ENCODE measurements at places on chromosomes 5 and 9.

DNA sequence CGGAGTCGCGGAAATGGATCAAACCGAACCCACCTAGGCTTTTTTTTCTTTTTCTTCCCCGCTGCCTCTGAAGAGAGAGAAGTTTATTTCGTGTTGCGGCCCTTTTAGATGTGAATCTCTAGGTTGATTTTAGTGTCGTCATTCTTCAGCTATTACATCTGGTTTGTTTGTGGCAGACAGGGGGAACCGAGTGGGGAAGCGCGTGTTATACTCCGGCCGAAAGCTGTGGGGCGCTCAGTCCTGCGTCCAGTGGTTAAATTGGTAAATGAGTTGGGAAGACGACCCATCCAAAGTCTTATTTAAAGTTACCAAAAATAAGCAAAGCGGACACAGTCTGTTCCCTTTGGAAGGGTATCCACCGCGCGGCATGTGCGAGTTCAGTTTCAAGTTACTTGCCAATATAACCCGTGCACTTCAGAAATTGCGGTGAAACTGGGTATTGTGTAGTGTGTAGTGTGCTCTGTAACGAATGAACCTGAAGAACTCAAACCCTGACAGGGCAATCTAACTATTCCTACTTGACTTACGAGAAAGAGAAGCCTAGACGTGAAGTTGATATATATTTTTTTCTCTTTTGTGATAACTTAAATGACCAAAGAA lies 1.3 kb downstream of the MAN2A1 start:
- peak; percentile 24 for DNase-seq

DNA sequence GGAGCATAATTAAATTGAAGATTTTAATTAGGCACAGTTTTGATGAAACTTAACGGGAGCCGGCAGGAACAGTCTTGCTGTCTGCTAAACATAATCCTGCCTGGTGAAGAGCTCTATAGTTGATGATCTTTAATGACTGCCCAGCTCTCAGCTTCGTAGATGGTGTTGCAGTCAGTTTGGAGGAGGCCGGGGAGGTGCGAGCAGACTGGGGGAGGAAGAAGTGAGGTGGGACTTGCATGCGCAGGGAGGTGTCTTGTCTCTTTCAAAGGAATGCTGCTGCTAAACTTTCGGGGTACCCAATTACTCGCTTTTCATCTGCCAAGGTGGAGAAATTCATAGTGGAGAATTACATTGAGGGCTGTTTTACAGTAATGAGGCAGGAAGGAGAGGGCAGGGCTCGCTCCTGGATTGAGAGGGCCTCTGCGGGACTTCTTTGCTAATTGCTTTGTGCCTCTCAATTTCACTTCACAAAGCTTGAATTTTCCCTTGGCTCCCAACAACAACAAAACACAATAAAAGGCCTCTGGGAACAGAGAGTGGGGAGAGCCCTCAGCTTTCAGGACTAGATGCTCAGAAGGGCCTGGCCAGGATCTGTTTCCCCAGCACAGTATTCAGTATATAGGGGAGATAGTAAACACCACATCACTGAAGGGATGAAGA lies 257.9 kb upstream of the ADRA1B start:
- no peak for DNase-seq

- DNase-seq, result no peak
These were observed 29.2 kb downstream of the CSNK1A1 start for GRCh38 chr5:149521739-149522685.

DNA sequence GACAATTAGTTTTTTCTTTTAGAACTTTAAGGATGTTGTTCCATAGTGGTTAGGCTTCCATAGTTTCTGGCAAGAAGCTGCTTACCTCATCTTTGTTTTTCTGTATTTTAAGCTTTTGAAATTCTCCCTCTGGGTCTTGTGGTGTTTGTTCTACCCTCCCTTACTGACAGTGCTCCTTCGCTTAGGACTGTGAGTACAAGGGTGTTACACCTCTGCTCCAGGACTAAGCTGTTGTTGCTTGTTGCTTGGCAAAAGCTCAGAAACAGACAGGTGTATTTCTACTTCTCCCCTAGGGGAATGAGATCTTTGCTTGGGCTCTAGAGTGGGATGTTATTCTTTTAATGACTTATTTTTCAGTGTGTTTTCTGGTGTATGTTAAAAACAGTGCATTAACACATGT lies 225.2 kb downstream of the WDR70 start:
- DNase-seq, result no peak

GRCh38 chr5:80805038-80805437 lies 150.3 kb upstream of the DHFR start:
- no peak for DNase-seq

DNA sequence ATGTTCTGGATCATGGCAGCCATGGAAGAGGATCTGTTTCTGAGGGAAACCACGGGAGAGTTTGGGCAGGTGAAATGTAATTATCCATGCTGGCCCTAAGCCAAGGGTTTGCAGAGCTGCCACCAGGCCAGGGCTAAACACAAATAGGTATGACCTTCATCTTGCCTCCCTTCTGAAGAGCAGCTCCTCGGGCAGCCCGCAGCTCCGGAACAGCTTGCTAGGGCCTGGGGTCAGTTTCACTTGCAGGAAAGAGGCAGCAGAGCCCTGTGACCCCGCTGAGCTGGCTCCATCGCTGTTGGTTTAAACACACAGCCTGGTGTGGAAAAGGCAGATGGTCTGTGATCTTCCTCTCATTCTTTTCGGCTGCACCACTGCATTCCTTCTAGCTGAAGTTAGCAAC lies 141.4 kb downstream of the TMEM38B start:
- DNase-seq, result no peak

DNA sequence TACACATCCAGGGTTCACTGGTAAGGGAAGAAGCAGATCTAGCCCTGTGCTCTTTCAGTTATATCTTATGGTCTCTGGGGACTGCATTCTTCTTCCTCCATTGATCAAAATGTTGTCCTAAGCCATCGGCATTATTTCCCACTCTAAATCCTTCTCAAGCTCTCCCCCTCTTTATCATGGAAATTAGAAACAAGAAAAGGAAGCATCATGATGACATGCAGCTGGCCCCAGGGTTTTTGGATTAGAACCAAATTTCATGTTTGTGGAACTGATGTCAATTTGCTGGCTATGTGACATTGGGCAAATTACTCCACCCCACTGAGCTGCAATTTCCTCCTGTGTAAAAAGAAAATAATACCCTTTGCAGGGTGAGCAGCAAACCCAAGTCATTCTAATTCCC lies 39.5 kb downstream of the MFAP3 start:
- DNase-seq, result no peak

- no peak for DNase-seq
These were observed 285.2 kb downstream of the SMARCA2 start for GRCh38 chr9:2300325-2300724.

- no peak for DNase-seq
These were observed 44.3 kb upstream of the HSPB3 start for GRCh38 chr5:54411176-54411575.

- no peak for DNase-seq
These were observed 84.3 kb downstream of the RAI14 start for GRCh38 chr5:34740389-34740806.

DNA sequence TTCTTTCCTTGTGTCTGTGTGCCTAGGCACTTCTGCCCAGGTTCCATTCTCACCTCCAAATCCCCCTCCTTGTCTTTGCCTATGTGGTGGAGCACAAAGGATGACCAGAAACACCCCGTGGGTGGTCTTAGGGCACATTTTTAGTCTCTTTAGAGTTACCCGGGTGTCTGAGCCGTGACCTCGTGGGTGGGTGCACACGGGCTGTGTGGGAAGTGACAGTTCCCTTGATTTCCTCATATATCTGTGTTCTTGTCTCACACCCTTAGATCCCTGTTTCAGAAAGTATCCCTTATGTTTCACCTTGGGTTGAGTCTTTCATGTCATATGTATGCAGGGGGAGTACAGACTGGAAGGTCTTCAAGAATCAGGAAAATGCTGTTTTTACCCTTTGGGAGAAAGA lies 13.4 kb upstream of the SMIM32 start:
- DNase-seq, result no peak

DNA sequence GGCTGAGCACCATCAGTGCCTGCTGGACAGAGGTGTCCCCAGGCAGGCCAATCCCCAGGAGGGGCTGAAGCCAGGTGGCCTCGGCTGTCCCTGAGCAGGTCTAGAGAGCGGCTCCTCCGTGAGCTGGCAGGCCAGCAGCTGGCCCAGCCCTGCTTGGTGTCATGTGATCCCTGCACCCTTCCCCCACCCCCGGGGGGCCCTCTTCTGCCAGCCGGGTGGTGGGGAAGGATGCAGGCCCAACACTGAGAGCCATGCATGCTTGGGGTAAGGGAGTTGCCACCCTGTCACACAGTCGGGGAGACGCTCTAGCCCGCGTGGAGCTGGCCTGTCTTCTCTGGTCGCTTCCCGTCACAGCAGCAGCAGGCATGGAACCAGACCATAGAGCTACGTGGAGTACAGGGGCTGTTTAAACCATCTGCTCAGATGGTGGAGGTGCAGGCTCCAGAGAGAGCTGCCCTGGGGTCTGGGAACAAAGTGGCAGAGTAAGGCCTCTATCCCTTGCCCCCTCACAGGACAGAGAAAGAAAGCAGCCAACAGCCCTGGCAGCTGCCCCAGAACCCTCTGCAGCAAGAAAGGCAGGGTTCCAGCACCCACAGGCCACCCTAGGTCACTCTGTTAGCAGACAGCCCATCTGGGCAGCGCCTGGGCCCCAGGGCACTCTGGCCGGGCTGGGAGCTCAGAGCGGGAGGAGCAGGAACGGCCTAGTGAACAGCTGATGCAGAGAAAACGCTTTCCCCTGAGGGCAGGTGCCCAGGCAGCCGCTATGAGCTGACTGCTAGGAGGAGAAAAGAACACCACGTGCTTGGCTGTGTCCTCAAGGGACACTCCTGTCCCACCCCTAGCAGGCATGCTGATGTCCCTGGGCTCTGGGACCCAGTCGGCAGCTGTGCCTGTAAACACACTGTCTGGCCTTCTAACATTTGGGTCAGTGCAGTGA lies 6.8 kb downstream of the RALGDS start:
- DNase-seq, result no peak

- no peak for DNase-seq
These were observed 92.6 kb downstream of the TLE4 start for GRCh38 chr9:79664375-79664831.

DNA sequence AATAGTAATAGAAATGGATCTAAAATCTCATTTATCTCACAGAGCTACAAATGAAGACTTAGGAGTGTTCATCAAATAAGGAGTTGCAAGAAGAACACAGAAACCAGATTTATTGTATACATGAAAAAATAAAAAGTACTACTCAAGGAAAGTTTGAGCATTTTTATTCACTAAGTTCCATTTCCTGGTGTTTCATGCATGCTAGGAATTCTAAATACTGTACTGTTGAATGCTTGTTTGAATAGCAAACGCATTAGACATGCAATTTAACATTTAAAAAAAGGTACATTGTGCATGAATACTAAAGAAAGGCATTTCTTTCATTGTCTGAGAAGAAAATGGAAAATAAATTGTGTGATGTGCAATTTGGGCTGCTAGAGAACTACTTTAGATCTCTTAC lies 52.1 kb downstream of the C6 start:
- no peak for DNase-seq

- DNase-seq, result peak; percentile 86
These were observed at the start of gene RFESD for GRCh38 chr5:95646569-95647431. RFESD (plus strand) TSS chr5:95646777; CDS start chr5:95652272, 5,495 bp downstream.

DNA sequence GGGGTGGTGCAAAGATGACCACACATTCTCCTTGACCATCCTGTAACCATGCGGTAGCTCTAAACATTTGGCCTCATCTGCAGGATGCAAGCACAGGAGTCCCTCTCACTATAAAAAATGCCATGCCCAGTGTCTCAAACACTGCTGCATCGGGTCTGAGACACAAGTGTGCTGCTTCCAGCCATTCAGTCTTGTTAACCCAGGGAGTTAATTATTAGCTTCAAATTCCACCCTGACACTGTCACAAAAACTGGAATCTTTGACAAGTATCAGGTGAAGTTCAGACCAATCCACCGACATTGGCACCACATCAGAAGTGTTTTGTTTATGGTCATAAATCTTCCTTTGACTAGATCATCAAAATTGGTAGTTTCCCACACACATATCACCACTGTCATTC lies 119.1 kb upstream of the RASEF start:
- no peak for DNase-seq

DNA sequence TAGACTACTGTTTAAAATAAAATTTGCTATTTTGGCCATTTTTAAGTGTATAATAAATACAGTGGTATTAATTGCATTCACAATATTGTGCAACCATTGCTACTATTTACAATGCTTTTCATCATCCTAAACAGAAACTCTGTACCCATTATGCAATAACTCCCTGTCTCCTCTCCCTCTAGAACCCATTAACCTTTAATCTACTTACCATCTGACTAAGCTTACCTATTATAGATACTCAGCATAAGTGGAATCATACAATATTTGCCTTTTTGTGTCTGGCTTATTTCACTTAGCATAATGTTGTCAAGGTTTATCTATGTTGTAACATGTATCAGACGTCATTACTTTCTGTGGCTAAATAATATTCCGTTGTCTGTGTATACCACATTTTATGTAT lies 25.9 kb downstream of the CD14 start:
- no peak for DNase-seq
